ENCODE measurements at places on chromosomes 2 and 18.
A peak's percentile ranks its signal among the peaks of the same experiment; 100 is the strongest.

- DNase-seq: peak; percentile 30
Observed at GRCh38 chr2:11762799-11763461, 16.5 kb downstream of the LPIN1 start.

GRCh38 chr2:232386490-232386739, 7.9 kb downstream of the ALPP start:
- DNase-seq: no peak

GRCh38 chr2:54279385-54279784, 23.4 kb upstream of the TSPYL6 start:
- DNase-seq: no peak

DNA sequence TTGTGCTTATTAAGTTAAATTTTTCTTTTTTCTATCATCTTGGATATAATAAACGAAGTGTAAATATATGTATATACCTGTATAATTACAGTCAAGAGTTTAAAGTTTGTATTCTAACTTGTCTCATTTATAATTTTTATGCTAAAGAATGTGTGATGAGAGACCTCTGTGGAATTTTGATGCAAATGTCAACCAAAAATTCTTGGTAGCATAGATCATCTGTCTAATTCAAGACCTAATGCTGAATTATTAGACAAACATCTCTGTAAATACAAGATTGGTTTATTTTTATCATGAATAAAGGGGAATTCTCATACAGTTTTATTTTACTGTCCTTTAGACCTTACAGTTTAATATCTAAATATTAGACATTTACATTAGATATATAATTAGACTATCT, 149.2 kb upstream of the VWC2L start:
- DNase-seq: no peak

DNA sequence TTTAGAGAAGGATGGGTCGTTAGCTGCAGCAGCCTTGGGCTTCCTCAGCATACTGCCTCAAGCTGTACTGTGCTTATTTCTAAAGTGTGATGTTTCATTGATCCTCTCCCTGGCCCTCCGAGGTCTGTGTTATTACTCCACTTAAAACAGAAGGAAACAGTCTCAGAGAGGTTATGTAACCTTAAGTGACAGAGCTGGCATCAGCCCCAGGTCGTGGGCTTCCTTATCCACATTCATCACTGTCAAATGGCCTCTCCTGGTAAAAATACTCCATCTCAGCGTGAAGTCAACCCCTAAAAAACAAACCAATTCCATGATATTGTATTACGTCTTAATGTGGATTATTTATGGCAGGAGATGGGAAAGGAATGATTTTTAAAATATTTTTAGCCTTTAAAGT, 153.3 kb upstream of the NOSTRIN start:
- DNase-seq: peak; percentile 53

GRCh38 chr2:174957050-174957449, 48.1 kb downstream of the CHN1 start:
- DNase-seq: no peak

GRCh38 chr2:231189571-231190495, 8.6 kb upstream of the ARMC9 start:
- DNase-seq: peak; percentile 45

DNA sequence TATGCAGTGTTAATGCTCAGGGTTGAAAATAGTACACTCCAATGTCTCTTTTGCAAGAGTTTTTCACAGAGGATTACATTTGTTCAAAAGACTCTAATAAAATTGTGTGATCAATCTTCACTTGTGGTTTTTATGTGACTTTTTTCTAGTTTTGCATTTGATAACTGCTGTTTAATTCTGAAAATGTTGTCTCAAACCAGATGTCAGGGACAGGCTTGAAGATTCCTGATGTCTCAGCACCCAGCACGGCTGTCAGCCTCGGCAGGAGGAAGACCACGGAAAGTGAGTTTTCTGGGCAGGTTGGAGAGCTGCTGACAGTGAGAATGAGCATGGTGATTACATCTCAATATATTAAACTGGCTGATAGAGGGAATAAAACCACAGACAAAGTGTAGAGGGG, 9.1 kb downstream of the SOX11 start:
- no peak for DNase-seq

- DNase-seq: no peak
Observed at GRCh38 chr2:233794128-233794658, 16.1 kb downstream of the MROH2A start.

- no peak for DNase-seq
Observed at GRCh38 chr2:8653485-8653884, 28.4 kb upstream of the ID2 start.

DNA sequence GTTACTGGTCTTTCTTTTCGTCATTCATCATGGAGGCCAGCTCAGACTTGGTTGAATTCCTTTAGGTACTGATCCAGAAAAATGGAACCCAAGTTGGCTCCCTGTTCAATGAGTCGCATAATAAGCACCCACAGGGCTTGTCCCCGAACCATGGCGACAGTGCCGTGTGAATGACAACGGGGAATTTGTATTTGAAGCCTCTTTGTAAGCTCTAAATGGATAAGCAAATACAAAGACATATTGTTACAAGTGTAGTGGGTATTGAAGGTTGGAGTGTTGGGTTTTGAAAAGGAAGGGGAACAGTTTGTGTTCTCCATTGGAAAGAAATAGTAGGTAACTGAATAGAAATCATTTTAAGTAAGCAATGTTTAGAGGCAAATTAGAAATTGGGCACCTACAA, 288.9 kb downstream of the SLC4A3 start:
- no peak for DNase-seq

DNA sequence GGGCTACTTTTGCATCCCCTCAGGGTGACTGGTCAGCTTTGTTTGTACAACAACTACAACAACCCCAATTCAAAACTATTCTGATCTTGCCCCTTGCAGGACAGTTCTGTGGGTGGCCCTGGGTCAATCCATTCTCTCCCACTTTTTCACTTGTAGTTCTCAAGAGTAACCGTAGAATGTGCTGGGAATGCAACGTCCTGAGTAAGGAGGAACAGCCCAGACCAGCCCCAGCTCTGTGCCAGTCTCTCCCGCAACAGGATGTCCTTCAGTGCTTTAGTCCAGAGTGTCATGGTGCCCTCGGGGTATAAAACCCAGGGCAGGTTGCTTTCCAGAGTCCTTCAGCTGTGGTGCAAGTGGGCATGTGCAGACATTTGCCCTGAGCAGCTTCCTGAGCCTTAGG, 22.1 kb upstream of the TEX51 start:
- DNase-seq: no peak

GRCh38 chr2:144510294-144510991, 9.5 kb downstream of the ZEB2 start:
- DNase-seq: no peak

GRCh38 chr2:232876161-232876977, 6.3 kb downstream of the SNORC start:
- peak; percentile 71 for DNase-seq

All from G401 (cell line).